ENCODE measurements at places on chromosomes 5 and 9.

GRCh38 chr9:113957351-113957750, 81.2 kb downstream of the ZNF618 start:
- DNase-seq = no peak

GRCh38 chr5:131462454-131462853, 172.6 kb downstream of the RAPGEF6 start:
- no peak for DNase-seq

DNA sequence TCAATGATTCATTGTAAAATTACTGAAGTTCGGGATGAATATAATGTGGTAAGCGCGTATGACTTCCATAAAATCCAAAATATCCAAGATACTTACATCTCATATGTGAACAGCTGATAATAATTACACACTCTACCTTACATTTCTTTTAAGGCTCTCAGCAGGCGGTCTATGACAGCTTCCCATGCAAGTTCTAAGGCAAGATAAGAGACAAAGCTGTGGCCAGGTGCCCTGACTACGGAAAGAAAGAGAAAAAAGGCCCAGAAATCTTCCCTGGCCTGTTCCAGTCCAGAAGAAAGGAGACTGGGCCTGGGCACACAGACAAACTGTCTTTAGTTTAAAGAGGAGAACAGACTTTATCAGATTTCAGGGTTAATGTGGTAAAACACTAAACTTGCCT, 69.1 kb downstream of the ARSB start:
- no peak for DNase-seq

- DNase-seq = no peak
Measured at GRCh38 chr9:113888336-113888735, 12.2 kb downstream of the ZNF618 start.

DNA sequence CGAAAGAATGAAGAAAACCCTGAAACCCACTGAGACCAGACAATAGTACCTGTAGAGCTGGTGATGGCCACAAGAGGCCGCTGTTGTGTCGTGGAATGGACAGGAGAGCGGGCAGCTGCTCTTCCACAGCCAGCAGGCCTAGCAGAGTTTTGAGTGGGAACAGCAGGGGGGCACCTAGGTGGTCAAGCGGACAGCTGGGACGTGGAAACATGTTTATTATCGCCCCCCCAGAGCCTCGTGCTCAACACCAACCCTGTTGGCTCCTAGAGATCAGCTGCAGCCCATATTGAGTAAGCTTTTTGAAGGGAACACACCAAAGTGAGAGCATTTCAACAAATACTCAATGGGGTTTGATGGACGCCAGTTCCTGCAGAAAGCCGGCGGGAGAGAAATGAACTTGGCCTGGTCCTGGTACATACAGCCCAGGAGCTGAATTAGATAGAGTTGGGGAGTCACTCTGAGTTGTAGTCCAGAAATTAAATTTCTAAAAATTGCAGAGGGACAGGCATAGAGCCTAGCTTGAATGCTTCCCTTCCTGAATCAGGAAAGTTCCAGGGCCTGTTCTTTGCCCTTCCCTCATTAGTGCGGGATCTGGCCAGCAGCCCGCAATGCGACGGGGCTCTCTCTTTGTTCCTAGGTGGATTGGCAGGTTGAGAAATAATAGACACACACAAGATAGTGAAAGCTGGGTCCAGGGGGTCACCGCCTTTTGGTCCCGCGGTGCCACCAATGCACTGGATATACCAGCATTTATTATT, 33.8 kb downstream of the MFAP3 start:
- peak; percentile 86 for DNase-seq

GRCh38 chr5:66958980-66959641, 237.5 kb downstream of the CD180 start:
- DNase-seq = no peak

GRCh38 chr5:2330325-2331130, 420.9 kb downstream of the IRX2 start:
- DNase-seq = no peak

DNA sequence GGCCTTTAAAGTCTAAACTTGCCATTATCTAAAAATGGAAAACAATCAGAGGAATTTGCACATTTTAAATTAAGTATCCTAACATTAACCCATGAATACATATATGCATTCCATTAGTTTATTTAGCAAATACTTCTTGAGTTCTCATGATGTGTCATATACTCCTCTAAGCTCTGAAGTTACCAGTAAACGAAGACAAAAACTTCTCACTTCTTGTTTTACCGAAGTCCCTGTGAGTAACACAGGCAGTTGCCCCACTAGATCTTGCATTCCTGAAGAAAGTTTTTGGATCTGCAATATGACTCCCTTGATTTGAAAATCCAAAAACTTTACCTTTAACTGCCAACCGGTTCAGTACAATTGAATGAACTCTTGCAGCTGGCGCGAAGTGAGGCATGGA, 439.0 kb upstream of the MPDZ start:
- DNase-seq = no peak

- peak; percentile 10 for DNase-seq
Measured at GRCh38 chr5:141958113-141958512, at the start of gene PCDH12. TSS of gene PCDH12 (minus strand) at chr5:141958202. CDS start at chr5:141957851, 351 bp downstream.

DNA sequence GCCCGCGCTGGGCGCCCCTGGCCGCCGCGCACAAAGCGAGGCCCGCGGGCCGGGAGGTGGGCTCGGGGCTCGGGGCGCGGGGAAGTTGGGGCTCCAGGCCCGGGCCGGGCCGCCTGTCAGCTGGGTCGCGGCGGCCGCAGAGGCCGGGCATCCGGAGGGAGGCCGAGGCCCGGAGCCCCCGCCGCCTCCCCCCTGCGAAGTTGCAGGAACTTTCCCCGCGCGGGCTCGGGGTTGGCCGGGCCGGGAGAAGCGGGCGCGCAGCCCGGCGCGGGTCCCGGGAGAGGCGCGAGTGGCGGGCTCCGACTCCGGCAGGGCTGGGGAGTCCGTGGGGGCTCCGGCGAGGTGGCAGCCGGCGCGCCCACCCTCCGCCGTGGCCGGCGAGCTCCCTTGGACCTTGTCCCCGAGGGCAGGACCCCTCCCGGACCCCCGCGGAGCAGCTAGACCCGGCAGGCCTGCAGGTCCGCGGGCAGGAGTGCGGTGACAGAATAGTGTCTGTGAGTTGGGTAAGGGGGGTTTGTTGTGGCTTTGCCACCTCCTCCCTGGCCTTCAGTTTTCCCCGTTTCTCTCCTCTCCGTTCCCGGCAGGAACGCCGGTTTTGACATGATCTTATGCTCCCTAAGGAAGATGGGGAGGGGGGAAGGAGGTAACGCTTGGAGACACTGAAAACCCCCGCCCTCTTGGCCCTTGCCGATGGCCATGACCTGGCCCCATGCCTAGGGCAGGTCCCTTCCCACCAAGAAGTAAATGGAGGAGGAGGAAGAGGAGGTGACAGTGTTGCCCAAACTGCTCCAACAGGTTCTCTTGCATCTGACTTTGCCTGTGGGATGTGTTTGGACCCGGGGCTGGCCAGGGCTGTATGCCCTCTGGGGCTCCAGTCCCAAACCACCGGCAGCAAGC, 942 bp downstream of the PHF2 start:
- DNase-seq = peak; percentile 41

- no peak for DNase-seq
Measured at GRCh38 chr5:2920312-2920711, 168.8 kb upstream of the IRX2 start.

DNA sequence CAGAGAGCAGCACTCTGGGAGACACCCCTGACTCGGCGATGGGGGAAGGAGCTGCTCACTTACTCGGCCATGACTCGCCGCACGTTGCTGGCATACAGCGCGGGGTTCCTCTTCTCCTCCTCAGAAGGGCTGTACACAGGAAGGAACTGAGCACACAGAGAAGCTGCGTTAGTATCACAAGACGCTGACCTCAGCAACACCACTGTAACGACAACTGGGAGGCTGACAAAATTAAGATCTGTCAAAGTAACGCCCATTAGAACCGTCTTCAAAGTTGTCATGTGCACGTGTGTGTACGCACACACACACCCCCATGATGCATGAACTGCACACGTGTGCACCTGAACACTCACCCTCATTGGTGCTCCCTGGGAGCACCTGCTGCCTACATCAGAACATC, 32.1 kb upstream of the SLC6A3 start:
- DNase-seq = no peak

DNA sequence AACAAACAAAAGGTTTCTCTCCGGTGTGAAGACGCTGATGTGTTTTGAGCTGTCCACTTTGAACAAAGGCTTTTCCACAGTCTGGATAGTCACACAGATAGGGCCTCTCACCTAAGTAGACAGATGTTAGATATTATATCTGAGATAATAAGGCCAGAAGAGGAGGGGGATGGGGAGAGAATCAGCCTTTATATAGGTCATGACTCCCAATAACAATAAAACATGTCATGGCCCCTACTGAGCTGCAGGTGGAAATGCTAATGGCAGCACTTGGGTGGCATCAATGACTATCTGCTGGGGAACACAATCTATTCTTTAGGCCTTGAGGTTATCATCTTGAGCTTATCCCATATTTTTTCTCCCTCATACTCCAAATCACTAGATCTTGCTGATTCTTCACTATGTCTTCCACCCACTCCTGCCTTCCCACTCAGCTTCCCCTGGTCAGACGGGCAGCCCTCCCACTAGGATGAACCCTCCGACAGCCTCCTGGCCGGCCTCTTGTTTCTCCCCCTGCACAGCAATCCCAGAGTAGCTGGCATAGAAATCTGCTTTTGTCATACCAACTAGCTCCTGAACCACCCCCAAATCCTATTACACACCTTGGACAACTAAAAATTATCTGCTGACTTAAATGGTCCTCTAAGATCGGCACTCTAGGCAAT, 11.5 kb upstream of the SLC35D2 start:
- no peak for DNase-seq

DNA sequence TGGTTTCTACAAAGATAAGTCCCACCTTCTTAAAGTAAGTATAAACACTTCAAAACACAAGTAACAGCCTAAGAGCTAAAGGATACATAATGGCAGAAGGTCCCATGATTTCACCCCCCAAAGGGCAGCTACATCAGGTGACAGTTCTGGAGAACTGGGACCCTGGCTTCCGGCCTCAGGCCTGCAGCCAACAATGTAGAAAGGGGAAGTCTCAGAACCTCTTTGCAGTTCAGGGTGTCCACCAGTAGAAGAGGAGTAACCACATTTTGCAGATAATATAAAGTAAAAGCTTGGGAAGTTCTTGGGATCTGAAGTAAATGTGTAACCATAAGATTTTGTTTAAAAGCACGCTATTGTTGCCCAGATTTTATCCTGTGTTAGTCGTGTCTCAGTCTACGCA, 267.4 kb upstream of the VLDLR start:
- DNase-seq = no peak

DNA sequence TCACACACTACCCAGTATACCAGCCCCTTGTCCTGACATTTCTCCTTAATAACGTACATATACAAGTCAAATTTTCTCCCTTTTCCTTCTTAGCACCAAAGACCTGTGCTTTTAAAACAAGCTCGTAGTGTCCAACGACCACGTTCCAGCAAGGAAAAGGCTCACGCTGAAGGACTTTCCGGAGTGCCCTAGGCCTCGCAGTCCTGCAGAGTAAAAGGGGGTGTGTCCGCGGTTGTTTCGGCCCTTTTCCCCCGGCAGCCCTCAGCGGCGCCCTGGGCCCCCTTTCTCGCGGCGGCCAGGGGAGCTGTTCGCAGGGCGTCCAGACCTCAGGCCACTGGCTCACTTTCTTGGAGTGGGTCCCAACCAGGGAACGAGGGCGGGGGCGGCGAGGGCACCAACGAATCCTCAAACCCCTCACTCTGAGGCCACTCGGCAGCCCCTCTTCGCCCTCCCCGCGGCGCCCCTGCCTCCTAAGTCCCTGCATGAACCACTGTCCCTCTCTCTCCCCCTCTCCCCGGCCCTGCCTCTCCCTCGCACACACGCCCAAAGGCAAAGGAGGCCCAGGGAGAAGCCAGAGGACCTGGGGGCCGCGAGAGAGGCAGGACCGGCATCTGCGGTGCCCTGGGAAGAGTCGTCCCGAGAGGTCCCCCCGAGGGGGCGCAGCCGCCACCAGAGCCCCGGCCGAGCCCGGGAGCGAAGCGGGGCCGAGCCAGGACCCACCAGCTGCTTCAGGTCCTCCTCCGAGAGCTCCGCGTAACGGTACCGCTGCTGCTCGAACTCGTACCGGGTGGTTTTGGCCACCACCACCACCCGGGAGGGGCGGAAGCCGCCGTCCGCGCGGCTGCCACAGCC, 720 bp downstream of the NADK2 start:
- DNase-seq = peak; percentile 50

GRCh38 chr5:141650851-141651727, at the start of gene FCHSD1:
TSS of gene FCHSD1 (minus strand) at chr5:141651418. CDS start at chr5:141651368, 50 bp downstream.
- peak; percentile 81 for DNase-seq

GRCh38 chr9:112786829-112787520, 36.4 kb downstream of the SNX30 start:
- no peak for DNase-seq

DNA sequence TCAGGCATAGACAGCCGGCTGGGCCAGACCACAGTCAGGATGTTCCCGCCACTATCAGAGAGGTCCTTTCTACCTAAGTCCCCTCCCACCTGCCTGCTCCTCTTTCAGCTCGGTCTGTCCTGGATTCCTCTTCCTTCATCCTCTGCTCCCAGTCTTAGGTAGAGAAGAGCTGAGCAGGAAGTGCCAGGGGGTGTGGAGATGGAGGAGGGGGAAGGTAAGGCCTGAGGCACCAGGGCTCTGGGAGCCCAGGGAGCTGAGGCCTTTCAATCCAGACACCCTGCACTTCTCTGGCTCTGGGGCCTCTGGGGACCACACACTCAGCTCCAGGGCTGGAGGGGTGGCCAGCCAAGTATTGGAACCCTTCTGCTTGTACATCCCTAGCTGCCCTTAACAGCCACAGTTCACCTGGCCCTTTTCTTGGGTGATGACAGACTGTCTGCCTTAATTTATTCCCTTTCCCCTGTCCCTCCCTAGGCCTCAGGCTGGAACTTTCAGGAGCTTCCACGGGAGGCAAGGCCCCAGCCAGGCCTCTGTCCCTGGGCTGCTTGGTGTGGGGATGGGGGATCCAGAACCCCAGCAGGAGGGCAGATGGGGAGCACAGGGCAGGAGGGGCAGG, 15.6 kb downstream of the IRF1 start:
- DNase-seq = no peak

GRCh38 chr9:91710158-91710557, 239.9 kb downstream of the ROR2 start:
- no peak for DNase-seq

- DNase-seq = no peak
Measured at GRCh38 chr9:126000731-126001580, 253.8 kb downstream of the PBX3 start.

DNA sequence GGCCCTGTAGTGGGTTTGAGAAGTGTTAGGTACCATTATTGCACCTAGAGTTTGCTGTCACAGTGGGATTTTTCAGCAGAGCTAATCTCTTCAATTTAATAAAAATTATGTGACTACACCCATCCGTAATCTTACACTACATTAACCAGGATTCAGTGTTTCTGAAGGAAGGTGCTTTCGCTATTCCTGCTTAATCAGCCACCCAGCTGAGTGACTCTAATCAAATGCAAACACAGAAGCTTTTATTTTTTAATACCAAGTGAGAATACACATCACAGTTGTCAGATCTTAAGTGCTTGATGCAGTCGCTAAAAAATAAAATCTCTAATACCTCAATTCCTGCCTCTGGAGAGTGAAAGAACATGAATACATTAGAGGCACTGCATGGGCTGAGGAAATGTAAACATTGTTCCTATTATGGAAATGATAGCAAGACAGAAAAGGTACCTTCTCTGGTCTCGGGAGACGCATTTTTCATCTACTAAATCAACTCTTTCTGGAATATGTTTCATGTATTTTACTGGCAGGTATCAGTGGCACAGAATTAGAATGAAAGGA, 125.7 kb downstream of the SEMA6A start:
- DNase-seq = no peak

Measured in CD4-positive, alpha-beta T cell treated with Interleukin-6 for 4 hours (primary cell).